ENCODE measurements at places on chromosomes 16 and 17.

- no peak for DNase-seq
These were observed 11.8 kb upstream of the IL21R start for GRCh38 chr16:27390151-27390550.

GRCh38 chr16:55144651-55145050, 179.4 kb upstream of the IRX6 start:
- DNase-seq, result no peak

DNA sequence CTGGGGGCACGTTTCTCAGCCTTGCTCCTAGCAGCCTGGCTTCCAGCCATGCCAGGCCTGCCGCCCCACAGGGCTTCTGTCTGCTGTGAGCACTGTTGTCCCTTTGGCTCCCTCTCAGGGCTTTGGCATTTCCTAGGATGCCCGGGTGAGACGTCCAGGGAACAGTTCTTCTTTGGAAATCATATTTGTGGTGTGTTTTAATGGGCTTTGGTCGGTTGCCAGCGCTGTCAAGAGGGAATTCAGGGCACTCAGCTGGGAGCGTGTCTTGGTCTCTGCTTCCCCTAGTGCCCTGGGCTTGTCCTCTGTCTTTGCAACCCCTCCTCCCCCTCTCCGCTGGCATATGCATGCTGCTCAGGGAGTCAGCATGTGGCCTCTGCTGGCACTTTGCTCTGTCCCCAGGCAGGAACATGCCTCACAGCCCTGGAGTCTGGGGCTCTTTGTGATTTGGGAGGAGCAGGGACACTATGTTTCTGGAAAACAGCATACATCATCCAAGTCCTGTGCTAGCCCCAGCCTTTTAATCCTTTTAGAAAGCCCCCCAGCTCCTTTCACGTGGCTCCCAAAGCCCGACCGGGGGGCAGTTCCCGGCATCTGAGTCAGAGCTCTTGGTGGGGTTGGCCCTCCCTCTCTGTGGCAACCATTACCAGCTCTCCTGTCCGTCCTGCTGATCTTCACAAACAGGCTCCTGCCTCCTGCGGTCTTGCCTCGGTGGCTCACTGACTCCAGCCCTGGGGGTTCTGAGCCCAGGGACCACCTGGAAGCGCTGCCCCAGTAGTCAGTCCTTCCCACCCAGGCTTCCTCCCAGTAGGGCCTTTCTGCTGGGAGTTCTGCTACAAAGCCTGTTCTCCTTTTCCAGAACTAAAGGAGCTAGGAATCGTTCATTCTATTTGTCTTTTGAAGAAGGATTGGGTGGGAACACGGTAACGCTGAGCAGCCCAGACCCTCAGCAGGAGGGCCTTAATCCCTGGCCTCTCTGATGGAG, 26.7 kb downstream of the SAP30BP start:
- DNase-seq, result peak; percentile 24

DNA sequence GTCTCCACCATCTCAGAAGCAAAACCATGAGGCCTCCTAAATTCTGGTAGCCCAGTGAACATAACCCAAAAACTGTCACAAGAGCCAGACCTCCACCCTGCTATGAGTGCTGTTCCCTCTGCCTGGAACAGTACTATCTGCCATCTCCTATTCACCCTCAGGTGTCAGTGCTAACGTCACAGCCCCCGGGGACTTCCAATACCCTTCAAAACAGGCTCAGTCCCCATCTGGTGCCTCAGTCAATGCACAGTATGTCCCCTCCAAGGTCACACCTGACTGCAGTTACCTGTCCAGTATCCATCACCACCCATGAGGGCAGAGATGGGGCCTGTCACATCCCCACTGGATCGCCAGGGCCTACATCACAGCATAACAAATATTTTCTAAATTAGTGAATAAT, 11.5 kb downstream of the CREBBP start:
- DNase-seq, result no peak

- DNase-seq, result no peak
These were observed 21.1 kb upstream of the NSMCE1 start for GRCh38 chr16:27289669-27290068.

DNA sequence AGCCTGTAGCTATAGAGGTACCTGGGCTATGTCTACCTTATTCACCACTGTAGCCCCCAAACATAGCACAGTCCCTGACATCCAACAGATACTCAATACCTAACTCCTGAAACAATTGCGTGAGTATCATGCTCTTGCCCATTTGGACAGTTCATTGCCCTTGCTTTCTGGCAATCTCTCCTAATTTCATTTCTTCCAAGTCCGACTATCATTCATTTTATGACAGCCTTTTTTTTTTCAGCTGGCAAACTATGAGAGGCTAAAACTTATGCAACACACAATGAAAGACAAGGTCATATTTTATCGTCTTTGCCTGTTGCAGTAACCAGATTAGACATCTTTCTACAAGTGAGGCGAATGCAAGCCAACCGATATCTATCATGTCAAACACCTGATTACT, 169.2 kb downstream of the RBFOX1 start:
- no peak for DNase-seq

- no peak for DNase-seq
These were observed 23.4 kb downstream of the MYH8 start for GRCh38 chr17:10398352-10398751.

GRCh38 chr17:4953451-4953961, 2.6 kb downstream of the ENO3 start:
- no peak for DNase-seq

GRCh38 chr17:75064460-75064859, 17.4 kb downstream of the KCTD2 start:
- no peak for DNase-seq

GRCh38 chr17:68344701-68345136, 53.4 kb downstream of the ARSG start:
- no peak for DNase-seq

DNA sequence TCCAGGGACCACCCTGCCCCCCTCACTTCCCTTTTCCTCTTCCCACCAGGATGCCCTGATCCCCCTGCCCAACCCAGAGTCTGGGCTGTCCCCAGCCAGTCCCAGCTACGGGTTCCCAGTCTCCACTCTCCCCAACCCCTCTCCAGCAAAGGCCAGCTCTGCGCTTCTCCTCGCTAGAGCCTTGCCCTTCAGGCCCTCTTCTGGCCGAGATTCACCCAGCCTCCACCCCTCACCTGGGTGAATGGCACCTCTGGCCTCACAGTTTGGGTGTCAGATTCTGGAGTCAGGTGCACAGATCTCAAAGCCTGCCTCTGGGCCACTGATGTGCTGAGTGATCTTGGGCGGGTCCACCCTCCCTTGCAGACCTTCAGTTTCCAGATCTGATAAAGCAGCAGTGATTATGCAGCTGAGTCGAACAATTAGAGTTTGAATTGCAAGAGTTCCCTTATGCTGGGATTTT, 185.6 kb upstream of the TNRC6C start:
- no peak for DNase-seq

DNA sequence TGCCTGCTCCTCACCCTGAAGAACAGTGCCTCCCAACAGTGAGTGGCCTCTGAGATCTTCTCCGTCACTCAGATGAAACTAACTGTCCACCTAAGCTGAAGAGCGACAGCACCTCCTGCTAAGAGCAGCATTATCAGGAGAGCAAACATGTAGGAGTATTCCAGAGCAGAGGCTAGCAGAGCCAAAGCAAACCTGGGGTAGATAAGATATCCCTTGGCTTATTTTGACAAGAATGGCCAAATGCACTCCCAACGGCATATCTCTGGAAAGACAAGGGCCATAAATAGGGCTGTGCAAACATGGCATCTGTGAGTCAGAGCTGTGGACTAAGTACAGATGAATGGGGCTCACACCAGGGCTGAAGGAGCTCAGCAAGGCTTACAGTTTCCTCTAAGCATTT, 96.3 kb downstream of the NDEL1 start:
- DNase-seq, result no peak

DNA sequence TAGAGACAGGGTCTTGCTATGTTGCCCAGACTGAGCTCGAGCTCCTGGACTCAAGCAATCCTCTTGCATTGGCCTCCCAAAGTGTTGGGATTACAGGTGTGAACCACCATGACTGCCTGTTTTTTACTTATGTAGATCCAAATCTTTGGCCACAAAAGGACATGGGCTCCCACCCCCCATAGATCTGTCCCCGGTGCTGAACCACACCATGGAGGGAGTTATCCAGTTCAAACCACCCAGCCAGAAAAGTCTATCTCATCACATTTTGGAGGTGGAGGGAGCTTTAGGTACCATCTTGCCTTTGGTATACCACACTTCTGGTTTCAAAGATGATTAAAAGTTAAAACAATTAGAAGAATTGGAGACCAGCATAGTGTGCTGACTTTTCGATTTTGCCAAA, 26.2 kb downstream of the SHISA9 start:
- DNase-seq, result no peak

DNA sequence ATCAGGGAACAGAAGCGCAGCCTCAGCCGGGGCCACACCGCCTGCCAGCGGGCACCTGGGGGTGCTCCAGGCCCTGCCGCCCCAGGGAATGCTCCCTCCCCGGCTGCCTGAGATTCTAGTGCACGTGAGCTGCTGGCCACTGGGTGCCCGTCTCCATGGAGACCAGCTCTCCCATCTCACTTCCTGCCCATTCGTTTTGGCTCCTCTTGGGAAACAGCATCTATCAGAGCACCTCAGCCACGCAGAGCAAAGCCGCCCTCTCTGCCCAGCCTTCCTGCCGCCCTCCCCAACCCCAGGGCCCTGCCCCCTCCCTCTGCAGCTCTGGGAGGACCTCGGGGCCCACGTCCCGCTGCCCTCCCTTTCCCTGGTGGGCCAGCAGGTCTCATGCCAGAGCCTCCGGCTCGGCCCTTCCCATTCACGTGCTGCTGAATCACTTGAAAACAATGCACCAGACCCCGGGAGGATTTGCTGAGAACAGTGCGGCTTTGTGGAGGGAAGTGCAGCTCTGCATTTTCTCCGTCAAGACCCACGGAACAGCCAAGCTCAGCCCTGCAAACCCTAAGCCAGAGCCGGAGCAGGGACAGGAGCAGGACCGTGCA, 19.4 kb downstream of the CEP295NL start:
- DNase-seq, result no peak

- DNase-seq, result peak; percentile 80
These were observed 119.6 kb downstream of the SPAG9 start for GRCh38 chr17:51000835-51001638.

DNA sequence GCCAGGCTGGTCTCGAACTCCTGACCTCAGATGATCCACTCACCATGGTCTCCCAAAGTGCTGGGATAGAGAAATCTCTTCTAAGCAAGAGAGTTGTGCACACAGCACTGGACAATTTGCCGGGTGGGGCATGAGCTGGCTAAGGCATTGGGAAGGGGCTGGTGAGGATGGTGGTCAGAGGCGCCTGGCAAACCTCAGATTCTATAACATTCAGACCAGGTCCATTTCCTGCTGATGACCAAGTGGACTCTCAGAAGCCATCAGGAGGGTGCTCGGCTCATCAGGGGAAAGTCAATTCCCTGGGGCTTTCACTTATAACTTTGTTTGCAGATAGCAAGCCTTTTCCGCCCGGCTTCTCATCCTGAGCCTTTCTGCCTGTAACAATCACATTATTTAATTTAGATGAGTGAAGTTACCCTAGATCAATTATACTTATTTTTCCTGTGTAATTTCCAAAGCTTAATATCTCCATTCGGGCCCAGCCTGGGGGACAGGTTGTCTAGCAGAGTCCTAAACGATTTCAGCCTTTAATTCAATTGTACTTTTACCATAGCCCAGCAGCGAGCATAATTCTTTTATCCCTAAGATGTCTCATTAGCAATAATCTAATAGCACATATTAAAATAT, 15.0 kb upstream of the SLC6A2 start:
- DNase-seq, result no peak

DNA sequence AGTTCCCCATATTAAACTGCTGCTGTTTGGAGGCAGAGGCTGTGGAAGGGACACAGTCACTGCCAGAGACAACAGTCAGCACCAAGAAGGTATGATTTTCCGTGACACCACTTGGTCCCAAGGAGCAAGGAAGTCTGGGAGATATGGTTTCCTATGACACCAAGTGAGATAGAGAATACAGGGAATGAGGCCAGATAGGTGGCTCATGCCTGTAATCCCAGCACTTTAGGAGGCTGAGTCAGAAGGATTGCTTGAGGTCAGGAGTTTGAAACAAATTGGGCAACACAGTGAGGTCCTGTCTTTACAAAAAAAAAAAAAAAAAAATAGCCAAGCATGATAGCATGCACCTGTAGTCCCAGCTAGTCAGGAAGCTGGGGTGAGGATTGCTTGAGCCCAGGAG, 90.8 kb downstream of the ABCC12 start:
- no peak for DNase-seq

- no peak for DNase-seq
These were observed 16.5 kb upstream of the EEF2K start for GRCh38 chr16:22189473-22190080.

DNA sequence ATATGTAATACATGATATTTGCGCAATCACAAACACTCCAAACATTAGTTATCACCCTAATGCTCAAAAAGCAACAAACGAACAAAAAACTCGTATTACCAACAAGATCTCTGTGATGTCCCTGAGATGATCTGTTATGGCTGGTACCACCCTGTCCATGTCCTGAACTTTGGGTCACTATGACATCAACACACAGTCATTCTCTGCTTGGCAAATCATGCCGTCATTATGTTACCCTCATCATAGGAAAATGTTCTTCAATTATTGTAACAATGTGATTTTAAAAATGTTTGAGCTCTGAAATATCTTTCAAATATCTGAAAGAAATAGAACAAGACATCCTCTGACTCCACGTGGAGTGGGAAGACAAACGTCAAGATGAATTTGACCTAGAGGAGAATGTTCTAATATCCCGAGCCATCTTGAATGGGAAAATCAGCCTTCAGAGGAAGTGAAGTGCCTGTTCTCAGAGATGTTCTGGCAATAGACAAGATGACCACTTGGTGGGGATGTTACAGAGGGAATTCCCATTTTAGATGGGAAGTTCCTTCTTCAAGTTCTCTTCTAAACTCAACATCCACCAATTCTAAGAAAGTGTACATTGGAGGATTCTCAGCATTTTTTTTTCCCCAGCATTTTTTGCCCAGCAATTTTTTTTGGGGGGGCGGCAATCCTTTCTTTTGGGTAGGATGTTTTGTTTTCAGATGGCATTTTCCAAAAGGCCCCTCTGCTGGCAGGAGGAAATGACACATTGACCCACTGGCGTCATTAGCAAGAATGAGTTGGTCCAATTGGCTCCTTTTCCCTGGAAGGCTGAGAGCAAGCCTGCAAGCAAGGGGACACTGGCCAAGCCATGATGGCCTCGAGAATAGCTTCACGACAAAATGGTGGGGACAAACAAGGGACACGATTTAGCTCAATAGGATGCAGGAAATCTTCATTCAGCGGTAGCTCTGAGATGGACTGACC, 3.7 kb upstream of the HSD17B2 start:
- DNase-seq, result peak; percentile 3

- DNase-seq, result no peak
These were observed 1.0 kb upstream of the SLC38A8 start for GRCh38 chr16:84043486-84044117.

All from NCI-H1694 treated with DMSO at 0.1 percent for 48 hours (cell line).